ENCODE measurements at places on chromosomes 3 and 15.
A peak's percentile ranks its signal among the peaks of the same experiment; 100 is the strongest.

- DNase-seq = no peak
Observed at GRCh38 chr15:75210811-75211230, 9.1 kb downstream of the C15orf39 start.

- DNase-seq = peak; percentile 31
Observed at GRCh38 chr3:52704611-52705437, 767 bp downstream of the GLT8D1 start.

- DNase-seq = no peak
Observed at GRCh38 chr15:68205954-68206539, 915 bp upstream of the CALML4 start.

DNA sequence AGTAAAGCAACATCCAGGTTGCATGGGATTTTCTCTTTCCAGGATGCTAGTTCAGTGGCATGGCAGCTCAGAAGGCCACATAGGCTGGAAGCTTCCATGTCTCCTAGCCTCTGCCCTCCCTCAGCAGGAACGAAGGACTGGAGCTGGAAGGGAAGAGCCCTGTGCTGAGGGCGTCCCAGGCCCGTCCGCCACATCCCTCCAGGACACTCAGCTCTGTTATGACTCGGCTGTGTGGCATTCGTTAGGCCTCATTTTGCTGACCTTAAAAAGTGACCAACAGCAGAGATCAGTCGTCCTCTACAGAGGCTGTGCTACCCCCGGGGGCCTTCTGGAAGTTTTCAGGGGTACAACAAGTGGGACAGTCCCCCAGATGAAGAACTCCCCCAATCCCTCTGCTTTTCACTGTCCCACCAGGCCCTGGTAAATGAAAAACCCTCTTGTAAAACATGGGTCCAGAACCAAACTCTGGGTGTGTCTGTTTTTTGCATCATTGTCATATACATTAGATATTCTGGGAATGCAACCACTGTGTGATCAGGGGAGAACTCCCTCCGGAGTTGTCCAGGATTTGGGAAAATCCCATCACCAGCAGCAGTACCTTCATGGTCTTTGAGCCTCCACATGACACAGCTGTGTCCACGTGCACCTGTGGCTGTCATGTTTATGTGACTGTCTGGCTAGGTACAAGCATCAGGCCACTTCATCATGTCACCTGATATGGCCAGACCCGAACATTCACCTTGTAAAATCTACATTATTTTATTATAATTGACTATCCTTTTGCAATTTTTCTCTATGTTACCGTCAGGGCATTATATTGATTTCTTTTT, 149.9 kb downstream of the OR4M2 start:
- DNase-seq = no peak

- DNase-seq = no peak
Observed at GRCh38 chr3:184325269-184325668, 10.9 kb downstream of the EIF4G1 start.

DNA sequence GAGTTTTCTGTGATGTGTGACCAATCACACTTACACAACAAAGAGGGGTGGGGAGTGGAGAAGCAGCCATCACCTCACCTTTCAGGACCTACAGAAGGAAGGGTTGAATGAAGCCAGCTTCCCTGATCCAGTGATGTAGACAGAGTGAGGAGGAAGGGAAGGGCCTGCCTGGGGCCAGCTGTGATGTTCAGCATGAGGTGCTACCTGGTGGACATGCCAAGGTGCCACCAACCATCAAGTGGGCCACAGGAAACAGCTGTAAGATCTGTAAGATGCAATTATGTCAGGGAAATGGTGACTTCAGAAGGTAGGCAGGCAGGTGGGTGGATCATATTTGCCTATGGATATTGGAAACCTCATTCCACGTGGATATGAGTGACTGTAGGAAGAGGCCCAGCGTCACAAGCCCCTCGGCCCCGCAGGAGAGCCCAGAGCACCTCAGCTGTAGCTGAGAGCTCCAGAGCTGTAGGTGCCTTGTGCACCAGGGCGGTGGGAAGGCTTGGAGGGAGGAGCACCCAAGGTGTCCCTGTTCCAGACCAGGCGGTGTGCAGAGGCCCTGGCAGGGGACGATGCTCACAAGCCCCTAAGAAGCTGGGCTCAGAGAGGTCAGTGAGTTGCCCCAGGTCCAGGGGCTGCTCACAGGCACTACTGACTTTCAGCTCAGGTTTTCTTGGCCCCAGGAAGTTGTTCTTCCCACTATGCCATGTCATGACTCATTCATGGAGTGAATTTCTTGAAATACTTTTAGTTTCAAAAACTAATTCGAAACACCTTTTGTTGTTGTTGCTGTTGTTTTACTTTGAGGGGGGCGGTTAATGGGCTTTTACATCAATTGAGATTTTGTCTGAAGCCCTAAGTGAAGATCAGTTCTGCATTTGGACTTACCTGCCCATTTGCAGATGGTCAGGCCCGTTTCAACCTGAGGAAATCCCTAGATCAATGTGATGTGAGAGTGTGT, 94.2 kb upstream of the ALDH1A3 start:
- no peak for DNase-seq

DNA sequence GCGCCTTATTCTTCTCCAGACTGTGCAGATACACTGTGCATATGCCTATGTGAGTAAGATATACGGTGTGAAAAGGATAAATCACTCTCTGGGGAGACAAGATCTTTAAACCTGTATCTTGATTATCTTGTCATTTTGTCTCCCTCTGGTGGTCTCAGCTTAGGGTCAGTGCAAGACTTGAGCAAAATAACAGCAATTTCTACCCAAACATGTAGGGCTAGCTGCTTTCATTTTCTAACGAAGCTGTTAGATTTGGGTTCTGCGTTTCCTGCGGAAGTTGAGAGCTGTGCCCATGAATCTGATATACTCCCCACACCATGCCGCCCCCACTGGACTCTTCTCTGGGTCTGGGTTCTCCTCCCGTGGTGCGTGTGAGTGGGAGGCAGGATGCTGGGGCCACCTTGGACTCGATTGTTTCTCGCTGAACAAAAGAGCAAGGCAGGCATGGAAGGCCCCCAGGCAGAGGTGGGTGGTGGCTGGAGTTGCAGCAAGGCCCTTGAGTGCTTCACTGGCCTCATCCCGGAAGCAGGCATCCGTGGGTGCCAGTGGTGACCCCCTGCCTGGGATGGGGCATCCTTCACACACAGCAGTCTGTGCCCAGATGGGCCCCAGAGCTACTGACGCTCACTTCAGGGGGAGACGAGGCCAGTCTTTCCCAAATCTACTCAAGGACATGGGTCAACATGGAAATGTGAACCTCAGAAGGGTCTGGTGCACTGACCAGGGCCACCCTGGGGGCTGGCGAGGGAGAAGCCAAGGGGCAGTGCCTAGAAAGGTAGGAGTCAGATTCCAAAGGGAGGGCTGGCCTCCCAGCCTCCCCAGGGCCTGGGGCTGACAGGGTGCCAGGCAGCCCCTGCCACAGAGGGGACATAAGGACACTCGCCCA, 179.6 kb downstream of the NSMCE3 start:
- DNase-seq = no peak

DNA sequence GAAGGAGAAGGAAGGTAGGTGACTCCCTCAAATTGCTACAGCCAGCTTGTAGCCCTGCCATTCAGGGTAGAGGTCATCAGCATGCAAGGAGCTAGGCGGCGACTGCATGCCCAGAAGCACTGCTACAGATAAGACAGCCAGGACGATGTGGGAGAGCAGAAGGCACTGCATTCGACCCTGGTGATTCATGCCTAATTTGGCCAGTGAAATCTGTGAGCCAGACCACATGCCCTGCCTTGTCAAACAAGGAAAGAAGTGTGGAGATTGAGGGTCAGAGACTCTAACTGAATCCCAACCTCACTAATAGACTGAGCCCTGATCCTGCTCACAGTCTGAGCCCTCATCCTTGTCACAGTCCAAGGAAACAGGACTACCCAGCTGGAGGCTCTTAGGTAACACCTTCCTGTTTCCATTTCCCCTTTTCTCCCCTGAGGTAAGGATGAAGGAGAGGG, 86.6 kb downstream of the LINGO1 start:
- no peak for DNase-seq

DNA sequence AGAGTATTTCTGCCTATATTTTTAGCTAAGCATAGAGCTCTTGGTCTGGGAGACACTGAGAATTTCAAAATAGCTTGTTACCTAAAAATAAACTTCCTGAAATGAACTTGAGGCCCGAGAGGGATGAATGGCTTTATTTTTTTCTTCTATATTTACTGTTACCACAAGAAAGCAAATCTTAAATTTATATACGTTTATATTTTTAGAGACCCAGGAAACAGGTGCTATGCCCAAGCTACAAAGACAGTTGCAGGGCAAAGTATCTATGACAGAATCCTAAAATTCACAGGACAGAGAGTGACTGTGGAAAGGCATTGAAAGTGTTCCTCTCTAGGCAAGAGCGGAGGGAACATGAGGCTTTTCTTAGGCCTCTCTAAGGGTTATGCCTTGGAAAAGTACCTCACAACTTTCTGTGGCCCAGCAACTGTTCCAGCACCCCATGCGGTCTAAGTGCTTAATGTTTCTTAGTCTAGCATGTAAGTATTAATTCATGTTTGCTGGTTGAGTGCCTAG, 36.5 kb downstream of the TGFBR2 start:
- peak; percentile 79 for DNase-seq

- no peak for DNase-seq
Observed at GRCh38 chr3:12004741-12005513, 739 bp downstream of the SYN2 start.

All from OCI-LY7 (cell line).